ENCODE measurements at places on chromosomes 11 and 22.

- DNase-seq = no peak
Observed at GRCh38 chr11:7253800-7254199, 2.1 kb downstream of the SYT9 start.

GRCh38 chr22:16603448-16603768 lies 10.8 kb upstream of the CCT8L2 start:
- no peak for DNase-seq

DNA sequence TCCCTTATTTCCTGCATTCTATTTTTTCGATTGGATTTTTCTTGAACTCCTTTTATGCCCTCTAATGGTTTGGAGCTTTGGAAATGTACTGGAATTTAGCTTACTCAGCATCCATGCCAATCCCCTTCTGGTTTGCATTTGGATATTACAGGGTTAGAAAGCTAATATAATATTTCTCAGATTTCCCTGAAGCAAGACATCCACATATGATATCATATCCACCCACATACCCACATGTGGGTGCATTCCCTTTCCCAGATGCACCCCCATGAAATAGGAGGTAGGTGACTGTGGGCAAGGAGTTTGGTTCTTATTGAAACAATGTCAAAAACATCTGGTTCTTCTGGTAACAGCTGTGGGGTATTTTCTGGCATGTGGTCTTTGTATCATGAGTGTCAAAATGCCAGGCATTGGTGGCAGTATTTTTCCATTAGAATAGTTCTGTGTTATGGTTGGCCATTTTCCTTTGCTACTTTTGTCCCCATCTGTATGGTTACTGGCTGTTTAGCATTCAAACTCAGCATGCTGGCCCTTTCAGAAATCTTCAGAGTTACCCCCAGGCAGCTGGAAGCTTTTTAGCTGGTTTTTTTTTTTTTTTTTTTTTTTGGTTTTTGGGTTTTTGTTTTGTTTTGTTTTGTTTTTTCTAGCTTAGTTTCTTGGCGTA lies 32.7 kb upstream of the DDX10 start:
- no peak for DNase-seq

DNA sequence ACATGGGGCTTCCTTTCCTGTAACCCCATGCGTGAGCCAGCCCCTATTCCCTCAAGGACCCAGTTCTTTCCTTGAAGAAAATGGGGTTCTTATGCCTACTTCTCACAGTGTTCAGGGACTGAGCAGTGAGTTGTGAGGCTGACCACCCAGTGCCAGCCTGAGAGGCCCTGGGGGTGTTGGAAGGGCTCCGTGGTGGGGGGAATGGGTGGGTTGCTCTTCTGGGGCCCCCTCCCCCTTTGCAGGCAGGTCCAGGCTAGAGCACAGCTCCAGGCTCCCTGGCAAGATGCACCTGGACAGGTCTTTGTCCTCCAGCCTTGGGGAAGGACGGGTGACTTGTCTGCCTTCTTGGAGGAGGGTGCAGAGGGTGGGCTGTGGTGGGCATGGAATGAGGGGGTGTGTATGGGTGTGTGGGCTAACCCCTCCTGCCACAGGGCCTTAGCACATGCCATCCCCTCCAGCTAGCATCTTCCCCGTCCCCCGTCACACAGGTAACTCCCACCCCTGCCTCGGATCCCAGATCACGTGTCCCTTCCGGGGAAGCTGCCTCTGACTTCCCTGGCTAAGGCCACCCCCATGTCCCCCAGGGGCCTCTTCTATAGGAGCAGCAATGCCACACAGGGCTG lies 64.6 kb downstream of the MYEOV start:
- no peak for DNase-seq

DNA sequence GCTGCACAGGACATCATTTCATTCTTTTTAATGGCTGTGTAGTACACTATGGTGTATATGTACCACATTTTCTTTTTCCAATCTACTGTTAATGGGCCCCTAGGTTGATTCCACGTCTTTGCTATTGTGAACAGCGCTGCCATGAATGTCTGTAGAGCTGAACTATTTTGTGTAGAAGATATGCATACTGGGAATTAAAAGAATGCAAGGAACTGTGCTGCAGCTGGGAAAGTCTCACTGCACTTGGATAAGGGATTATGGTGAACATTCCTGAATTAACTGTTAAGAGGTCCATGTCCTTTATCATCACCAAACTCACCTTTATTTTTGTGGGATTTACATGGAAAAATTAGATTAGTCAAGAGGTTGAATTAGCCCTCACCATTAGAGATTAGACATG lies 224.7 kb downstream of the SNX19 start:
- no peak for DNase-seq

- DNase-seq = no peak
Observed at GRCh38 chr11:9664276-9665171, 647 bp downstream of the SWAP70 start.

GRCh38 chr22:18999008-18999407 lies 62.9 kb upstream of the PRODH start:
- DNase-seq = no peak

- no peak for DNase-seq
Observed at GRCh38 chr11:122113836-122114825, 1.9 kb downstream of the BLID start.

DNA sequence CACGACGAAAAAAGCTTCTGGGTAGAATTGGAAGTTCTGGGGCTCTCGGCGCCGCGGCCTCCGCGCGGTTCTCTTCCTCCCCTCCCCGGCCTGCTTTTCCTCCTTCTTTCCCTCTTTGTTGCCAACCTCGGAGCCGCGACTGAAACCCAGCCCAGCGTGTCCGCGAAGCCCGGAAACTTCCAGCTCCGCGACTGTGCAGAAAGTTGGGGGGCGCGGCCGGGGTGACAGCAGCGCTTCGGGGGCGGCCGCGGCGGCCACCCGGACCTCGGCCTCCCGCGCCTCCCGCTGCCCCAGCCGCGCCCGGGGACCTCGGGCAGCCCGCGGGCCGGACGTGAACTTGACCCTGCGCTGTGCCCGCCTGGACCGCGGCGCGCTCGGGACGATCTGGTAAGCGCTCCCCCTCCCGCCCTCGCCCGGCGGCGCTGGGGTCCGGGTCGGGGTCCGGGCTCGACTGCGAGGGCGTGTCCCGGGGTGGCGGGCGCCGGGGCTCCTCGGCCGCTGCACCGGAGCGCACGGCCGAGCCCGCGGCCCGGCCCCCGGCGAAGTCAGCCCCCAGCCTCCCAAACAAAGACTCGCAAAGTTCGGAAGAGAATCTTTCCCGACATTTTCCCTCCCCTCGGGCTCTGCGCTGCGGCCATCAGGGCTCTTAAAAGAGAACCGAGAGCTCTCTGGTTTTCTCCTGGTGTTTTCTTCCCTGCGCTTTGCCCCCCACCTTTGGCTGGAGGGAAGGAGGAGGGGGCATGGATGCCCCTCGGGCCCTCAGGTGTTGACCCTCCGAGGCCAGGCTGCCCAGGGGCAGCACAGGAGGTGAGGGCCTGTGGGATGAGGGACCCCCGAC lies 67.9 kb upstream of the WNT7B start:
- no peak for DNase-seq

GRCh38 chr11:134764367-134764766 lies 352.3 kb upstream of the B3GAT1 start:
- DNase-seq = no peak

DNA sequence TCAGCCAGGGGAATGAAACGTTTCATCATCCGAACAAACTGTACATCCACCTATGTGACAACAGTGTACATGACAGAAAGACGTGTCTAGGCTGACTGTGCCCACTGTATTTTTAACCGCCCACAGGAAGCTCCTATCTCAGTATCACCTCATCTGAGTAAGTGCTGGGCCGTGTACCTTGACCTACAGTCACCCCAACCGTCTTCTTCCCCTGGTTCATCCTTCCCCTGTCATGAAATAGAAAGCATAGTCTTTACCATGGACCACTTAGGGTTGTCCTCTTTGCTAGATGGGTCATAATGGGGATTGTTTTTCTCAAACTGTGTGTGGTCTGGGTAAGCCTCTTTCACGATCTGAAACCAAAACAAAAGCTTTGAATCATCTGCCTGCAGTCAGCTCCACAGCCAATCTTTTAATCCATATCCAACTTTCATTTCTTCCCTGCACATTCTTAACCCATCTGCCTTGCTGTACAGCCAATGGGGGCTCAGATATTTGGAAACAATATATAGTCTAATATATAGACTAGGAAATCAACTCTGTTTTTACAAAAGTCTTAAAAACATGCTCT lies 4.2 kb downstream of the THYN1 start:
- DNase-seq = no peak

DNA sequence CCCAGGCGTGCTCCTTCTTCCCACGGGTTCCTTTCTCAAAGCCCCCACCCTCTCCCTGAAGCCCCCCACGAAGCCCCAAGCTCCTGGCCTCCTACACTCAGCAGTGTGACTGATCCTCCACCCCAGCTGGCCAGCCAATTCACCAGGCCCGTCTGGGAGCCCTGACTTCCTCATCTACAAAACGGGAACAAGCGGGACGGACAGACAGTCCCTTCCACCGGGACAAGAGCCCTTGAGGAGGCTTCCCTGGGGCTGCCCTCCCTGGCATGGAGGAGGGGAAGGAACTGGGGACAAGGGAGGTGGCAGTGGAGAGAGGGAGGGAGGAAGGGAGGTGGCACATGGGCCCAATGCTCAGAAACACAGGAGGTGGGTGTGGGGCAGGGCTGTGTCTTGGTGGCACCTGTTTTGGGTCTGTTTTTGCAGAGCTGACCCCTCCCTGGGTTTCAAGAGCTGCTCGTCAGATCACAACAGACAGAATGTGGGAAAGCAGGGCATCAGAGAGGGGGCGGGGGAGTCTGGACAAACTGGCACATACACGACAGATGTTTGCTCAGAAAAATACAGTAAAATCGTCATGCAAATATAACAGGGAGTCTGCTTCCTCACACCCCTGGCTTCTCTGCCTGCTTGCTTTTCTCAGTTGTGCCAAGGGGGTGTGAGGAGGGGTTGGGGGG lies 56.8 kb downstream of the ELFN2 start:
- DNase-seq = no peak

DNA sequence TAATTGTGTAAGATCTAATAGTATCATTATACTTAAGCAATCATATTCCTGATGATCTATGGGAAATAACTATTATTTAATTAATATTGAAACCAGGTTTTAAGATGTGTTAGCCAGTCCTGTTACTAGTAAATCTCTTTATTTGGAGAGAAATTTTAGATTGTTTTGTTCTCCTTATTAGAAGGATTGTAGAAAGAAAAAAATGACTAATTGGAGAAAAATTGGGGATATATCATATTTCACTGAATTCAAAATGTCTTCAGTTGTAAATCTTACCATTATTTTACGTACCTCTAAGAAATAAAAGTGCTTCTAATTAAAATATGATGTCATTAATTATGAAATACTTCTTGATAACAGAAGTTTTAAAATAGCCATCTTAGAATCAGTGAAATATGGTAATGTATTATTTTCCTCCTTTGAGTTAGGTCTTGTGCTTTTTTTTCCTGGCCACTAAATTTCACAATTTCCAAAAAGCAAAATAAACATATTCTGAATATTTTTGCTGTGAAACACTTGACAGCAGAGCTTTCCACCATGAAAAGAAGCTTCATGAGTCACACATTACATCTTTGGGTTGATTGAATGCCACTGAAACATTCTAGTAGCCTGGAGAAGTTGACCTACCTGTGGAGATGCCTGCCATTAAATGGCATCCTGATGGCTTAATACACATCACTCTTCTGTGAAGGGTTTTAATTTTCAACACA lies 6.4 kb downstream of the BIRC3 start:
- no peak for DNase-seq

DNA sequence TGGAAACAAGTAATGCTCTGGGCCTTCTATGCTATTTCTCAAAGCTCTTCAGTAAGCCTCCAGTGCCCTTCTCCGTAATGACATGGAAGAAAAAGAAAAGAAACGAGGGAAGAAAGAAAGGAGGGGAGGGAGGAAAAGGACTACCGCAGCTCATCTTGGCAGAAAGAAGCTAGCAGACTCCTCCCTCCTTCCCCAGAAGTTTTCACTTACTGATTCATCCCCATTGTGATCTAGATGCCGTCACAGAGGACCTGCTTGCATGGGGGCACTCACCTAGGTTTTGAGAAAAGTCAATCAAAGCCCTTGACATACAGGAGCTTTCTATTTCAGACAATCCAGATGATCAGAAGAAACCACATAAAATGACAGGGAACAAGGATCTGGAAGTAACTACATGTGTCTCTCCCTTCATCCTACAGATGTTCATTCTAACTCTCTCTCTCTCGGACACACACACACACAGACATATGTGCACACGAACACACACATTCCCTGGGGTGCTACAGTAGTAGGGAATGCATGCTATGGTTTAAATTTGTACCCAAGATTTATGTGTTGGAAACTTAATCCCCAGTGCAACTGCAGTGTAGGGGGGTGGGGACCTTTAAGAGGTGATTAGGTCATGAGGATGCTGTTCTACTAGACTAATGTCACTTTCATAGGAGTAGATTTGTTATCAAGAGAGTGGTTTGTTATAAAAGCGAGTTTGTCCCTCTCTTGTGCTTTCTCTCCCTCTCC lies 37.6 kb upstream of the RCN1 start:
- DNase-seq = no peak

DNA sequence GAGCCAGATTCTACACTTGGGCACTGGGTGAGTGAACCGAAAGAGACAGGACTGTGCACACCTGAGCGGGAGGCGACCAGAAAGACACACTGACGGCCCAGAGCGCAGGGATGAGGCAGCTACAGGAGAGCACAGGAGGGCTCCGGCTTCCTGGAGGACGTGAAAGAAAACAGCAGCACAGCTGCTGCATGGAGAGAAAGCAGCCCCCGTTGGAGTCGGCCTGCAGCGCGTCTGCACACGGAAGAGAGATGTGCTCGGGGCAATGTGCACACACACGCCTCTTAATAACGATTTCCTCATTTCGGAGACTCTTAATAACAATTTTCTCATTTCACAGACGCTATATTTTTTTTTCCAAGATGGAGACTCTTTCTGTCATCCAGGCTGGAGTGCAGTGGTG lies 160.4 kb downstream of the CTTN start:
- DNase-seq = no peak

- no peak for DNase-seq
Observed at GRCh38 chr11:69660001-69660500, 15.1 kb downstream of the LTO1 start.

- DNase-seq = no peak
Observed at GRCh38 chr11:44702889-44703288, 23.9 kb upstream of the TSPAN18 start.

Data from NCI-H774 (cell line).